ENCODE measurements at places on chromosomes 5 and 9. TPM values are rescaled to one million over a fixed set of nuclear protein-coding genes. Genes with fewer than 3 reads are reported as not detected.
A peak's percentile ranks its signal among the peaks of the same experiment; 100 is the strongest.

KIF20A gene
- polyA plus RNA-seq, result 42.0 TPM

ZNF300 gene
- 4.2 TPM for polyA plus RNA-seq

PCDHB2 gene
- 0.46 TPM for polyA plus RNA-seq

- no peaks in the 10 kb centered on the region for H3K27me3 ChIP-seq
- H3K4me3 ChIP-seq, result no peak overlapping the region
- H3K36me3 ChIP-seq, result no peaks in the 10 kb centered on the region
- no peak overlapping the region for H3K27ac ChIP-seq
Observed at GRCh38 chr5:104247260-104247659, 684.7 kb upstream of the NUDT12 start.

GRCh38 chr5:150516011-150516410, 8.1 kb downstream of the NDST1 start:
- H3K4me1 ChIP-seq, result peaks cover 41% of the 10 kb centered on the region
- peaks cover 9% of the 10 kb centered on the region for H3K36me3 ChIP-seq
- H3K4me3 ChIP-seq, result no peak overlapping the region

- no peak overlapping the region for H3K4me3 ChIP-seq
- peak; percentile 28 for DNase-seq
- H3K36me3 ChIP-seq, result peaks cover 21% of the 10 kb centered on the region
- H3K4me1 ChIP-seq, result peaks cover 2% of the 10 kb centered on the region
- H3K27me3 ChIP-seq, result no peaks in the 10 kb centered on the region
Observed at GRCh38 chr5:1503241-1504068, 20.3 kb downstream of the LPCAT1 start.

DNA sequence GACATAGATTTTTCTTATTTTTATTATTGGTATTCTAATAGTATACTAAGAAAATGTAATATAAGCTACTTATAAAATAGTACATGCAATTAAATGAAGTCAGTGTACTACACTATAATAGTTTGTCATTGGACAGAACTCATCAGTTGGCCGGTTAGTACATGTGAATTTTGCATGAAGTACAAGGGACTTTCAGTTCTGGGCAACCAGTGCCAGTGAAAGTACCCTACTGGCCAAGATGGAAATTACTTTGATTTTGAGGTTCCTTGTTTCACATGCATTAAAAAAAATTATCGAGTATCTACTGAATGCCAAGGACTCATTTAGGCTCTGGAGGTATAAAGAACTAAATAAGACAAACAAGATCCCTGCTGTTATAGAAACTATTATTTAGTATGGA, 213.4 kb upstream of the ELL2 start:
- H3K27ac ChIP-seq, result no peak overlapping the region
- H3K27me3 ChIP-seq, result no peaks in the 10 kb centered on the region
- no peaks in the 10 kb centered on the region for H3K36me3 ChIP-seq
- H3K4me1 ChIP-seq, result peaks cover 21% of the 10 kb centered on the region
- no peak for DNase-seq
- H3K4me3 ChIP-seq, result no peak overlapping the region

DNA sequence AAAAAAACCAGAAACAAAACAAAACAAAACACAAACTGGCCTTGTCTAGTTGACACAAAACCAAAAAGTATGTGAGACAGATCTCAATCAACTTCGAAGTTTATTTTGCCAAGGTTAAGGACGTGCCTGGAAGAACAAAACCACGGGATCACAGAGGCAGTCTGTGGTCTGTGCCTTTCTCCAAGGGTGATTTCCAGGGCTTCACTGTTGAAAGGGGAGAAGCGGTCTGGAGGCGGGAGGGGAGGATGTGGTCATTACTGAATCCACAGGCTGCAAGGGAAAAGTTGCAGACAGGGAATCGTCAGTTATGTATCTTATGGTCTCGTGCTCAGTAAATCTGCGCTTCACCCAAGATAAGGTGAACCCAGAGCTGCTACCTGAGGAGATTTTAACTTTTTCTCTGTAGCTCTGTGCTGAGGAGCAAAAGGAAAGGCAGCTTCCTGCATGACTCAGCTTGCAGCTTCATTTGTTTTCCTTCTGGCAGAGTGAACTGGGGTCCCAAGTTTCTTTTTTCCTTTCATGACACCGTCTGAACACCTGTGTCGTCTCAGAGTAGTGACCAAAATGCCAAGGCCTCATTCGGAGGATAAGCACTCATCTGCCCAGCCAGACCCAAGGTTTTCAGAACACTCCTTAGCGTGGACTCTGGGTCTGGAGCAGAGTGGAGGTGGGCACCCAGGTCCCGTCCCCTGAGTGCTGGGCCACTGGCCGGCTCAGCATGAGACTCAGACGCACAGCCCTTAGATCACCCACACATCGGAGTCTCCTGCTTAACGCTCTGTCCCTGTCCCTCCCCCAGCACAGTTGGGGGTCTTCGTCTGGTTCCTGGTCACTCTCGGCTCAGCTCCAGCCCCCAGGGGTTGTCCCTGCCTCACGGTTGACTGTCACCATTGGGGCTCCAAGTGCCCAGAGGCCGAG, 25.9 kb downstream of the ROPN1L start:
- H3K4me3 ChIP-seq, result no peak overlapping the region
- H3K27me3 ChIP-seq, result peaks cover 4% of the 10 kb centered on the region
- no peaks in the 10 kb centered on the region for H3K36me3 ChIP-seq
- peak overlapping the region; percentile 5 for H3K27ac ChIP-seq

GRCh38 chr9:132588098-132588497, 5.7 kb downstream of the BARHL1 start:
- no peak overlapping the region for H3K4me3 ChIP-seq
- no peak for DNase-seq
- no peaks in the 10 kb centered on the region for H3K36me3 ChIP-seq
- no peaks in the 10 kb centered on the region for H3K4me1 ChIP-seq
- no peak overlapping the region for H3K27ac ChIP-seq
- H3K27me3 ChIP-seq, result peaks cover 89% of the 10 kb centered on the region

GRCh38 chr5:66958980-66959641, 237.5 kb downstream of the CD180 start:
- peak overlapping the region; percentile 81 for H3K27ac ChIP-seq
- no peaks in the 10 kb centered on the region for H3K27me3 ChIP-seq
- no peaks in the 10 kb centered on the region for H3K36me3 ChIP-seq
- H3K4me3 ChIP-seq, result peak overlapping the region; percentile 51
- H3K4me1 ChIP-seq, result peaks cover 8% of the 10 kb centered on the region
- DNase-seq, result peak; percentile 80

- no peak for DNase-seq
- H3K27ac ChIP-seq, result no peak overlapping the region
- H3K36me3 ChIP-seq, result no peaks in the 10 kb centered on the region
- no peaks in the 10 kb centered on the region for H3K4me1 ChIP-seq
Observed at GRCh38 chr9:109274884-109275730, 45.8 kb downstream of the EPB41L4B start.

GRCh38 chr9:124272118-124272517, 14.4 kb downstream of the NEK6 start:
- no peak overlapping the region for H3K4me3 ChIP-seq
- peaks cover 63% of the 10 kb centered on the region for H3K4me1 ChIP-seq
- no peak for DNase-seq
- peaks cover 45% of the 10 kb centered on the region for H3K36me3 ChIP-seq

DNA sequence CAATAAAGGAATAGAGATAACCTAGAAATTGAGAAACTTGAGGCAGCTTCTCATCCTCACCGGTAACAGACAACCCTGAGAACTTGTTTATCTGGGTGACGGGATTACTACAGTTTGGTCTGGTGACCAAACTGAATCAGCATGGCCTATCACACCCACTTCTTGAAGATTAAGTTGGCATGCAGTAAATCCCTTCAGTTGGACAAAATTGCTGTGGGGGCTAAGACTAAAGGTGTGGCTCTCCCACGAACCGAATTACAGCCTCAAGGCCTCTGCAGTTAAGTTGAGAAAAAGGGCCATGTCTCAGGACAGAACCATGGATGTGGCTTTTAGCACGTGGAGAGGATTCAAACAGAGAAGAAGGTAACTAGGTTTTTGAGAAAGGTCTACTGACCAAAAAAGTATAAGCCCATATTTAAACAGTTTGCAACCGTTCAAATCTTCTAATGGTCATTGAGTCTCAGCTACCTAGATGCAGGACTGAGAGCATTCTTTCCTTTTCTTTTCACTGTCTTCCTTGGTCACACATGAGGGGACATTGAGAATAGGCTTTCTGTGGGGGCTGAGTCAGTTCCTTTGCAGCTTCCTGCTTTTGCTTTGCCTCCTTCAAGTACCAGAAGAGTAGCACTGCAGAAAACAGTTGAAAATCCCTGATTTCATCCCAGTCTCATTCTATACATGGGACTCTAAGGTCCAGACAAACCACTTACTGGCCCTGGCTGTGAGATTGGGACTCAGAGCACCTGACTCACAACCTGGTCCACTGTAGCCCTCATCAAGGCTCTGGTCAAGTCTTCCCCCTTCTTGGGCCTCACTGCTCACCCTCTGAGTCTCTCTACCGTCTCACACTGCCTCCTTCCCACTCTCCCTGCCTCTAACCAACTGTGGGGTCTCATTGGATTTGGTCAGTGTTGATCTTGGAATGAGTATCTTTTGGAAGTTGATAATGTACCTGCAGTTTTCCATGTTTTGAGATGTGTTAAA, 30.9 kb downstream of the PDE6A start:
- no peaks in the 10 kb centered on the region for H3K36me3 ChIP-seq
- no peak overlapping the region for H3K4me3 ChIP-seq
- no peak for DNase-seq
- no peak overlapping the region for H3K27ac ChIP-seq

GRCh38 chr9:4069457-4070153, 230.3 kb downstream of the GLIS3 start:
- no peak overlapping the region for H3K27ac ChIP-seq
- no peak overlapping the region for H3K4me3 ChIP-seq
- peaks cover 5% of the 10 kb centered on the region for H3K4me1 ChIP-seq
- no peaks in the 10 kb centered on the region for H3K36me3 ChIP-seq
- H3K27me3 ChIP-seq, result no peaks in the 10 kb centered on the region

- H3K27ac ChIP-seq, result no peak overlapping the region
- peak; percentile 66 for DNase-seq
- H3K4me1 ChIP-seq, result peaks cover 2% of the 10 kb centered on the region
- H3K4me3 ChIP-seq, result peak overlapping the region; percentile 17
Observed at GRCh38 chr5:92641031-92641962, 939.7 kb downstream of the NR2F1-AS1 start.

DNA sequence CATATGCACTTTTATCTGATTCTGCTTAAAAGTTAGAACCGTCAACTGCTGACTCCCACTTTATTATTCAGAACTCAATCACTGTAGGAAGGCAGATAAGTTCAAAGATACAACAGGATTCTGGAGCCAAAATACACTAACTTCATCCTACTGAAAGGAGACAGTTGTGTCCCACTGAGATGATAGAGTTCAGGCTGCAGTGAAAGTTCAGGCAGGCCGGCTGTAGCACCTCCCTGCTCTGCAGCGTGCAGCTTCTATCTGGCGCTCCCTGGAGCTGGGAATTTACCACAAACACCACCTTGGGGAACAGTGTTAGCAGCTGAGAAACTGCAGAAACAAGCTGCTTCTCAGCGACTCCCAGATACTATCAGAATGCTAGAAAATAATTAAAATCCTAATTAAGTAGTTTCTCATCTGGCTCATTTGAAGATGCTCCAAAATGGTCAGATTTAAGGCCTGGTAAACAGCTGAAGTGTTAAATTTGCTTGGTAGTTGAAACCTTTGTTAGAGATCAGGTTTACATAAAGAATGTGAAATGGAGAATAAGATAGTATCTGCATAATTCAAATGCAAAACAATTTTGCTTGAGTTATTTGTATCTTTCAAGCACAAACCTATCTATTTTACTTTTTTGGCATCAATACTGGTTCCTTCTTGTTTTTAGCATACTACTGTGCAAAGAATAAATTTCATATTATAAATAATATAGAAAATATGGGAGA, 52.3 kb upstream of the CNTLN start:
- no peak overlapping the region for H3K27ac ChIP-seq
- H3K4me3 ChIP-seq, result no peak overlapping the region
- H3K27me3 ChIP-seq, result no peaks in the 10 kb centered on the region
- DNase-seq, result peak; percentile 60

DNA sequence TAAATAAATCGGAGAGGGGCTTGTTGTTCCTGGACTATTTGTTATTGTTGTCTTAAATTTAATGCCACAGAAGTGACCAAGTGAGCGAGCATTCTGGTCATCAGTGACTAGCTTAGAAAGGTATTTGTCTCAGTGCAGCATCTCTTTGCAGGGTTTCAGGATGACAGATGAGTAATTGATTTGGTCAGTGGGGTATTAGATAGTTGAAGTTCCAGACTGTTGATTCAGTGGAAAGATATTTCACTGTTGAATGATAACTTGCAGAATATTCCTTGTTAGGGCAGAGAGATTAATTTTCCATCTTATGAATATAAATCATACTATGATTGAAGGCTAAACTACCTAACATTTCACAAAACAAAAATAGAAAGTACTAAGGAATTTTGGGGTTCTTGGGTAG, 122.4 kb downstream of the TRIO start:
- peak; percentile 95 for DNase-seq
- peaks cover 2% of the 10 kb centered on the region for H3K36me3 ChIP-seq
- H3K27me3 ChIP-seq, result no peaks in the 10 kb centered on the region

DNA sequence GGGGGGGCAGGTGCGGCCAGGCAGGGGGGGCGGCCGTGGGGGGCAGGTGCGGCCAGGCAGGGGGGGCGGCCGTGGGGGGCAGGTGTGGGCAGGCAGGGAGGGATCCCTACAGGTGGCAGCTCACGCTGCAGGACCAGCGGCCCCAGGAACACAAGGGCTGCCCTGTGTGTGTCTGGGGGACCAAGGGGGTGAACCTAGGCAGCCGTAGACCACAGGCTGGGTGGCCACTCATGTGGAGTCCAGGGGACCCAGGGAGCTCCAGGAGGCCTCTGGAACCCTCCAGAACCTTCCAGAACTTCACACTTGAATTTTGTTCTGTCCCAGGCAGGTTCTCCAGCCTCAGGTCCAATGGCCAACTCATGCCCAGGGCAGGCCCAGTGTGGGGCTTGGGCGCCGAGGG, 51.6 kb upstream of the EGFL7 start:
- H3K4me1 ChIP-seq, result peaks cover 18% of the 10 kb centered on the region
- H3K36me3 ChIP-seq, result no peaks in the 10 kb centered on the region

GRCh38 chr5:123511290-123511647, 708 bp upstream of the CSNK1G3 start:
- H3K36me3 ChIP-seq, result no peaks in the 10 kb centered on the region
- peak; percentile 70 for DNase-seq
- H3K4me1 ChIP-seq, result peaks cover 2% of the 10 kb centered on the region
- no peaks in the 10 kb centered on the region for H3K27me3 ChIP-seq
- peak overlapping the region; percentile 83 for H3K27ac ChIP-seq

DNA sequence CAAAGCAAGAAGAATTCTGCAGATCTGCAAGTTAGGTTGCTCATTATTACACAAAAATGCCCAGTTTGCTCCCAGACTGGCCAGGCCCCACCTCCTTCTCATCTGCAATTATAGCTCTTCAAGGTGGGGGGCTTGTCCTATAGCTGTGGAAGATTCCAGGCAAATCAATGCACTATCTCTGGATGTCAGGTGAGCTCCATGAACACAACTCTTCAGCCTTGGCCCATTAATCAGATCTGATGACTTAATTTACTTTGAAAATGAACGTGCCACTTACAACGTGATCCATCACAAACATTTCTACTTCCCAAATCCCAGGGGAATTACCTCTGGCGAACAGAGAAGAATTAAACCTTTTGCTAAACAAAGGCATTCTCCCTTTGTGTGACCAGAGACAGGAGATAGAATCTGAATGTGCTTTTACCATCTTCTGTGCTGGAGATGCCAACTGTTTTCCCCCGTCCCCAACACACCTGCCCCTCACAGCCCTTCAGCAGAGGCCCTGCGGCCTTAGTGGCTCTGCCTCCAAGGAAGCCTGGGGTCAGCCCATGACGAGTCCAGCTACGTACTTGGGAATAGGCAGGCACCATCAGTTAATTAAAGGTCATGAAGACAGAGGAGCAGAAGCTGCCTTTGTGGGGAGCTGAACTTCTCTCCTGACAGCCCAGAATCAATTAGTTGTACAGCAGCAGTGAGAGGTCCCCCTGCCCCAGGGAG, 60.5 kb downstream of the SNX18 start:
- no peak overlapping the region for H3K4me3 ChIP-seq
- peaks cover 16% of the 10 kb centered on the region for H3K4me1 ChIP-seq
- no peak for DNase-seq
- H3K27ac ChIP-seq, result no peak overlapping the region
- H3K36me3 ChIP-seq, result no peaks in the 10 kb centered on the region
